ENCODE measurements at places on chromosomes 6 and 20.

GRCh38 chr6:150027806-150028565 lies 2.7 kb upstream of the RAET1L start:
- H3K4me3 ChIP-seq = no peak overlapping the region
- no peaks in the 10 kb centered on the region for H3K36me3 ChIP-seq
- H3K27me3 ChIP-seq = peaks cover 39% of the 10 kb centered on the region
- no peak for DNase-seq

DNA sequence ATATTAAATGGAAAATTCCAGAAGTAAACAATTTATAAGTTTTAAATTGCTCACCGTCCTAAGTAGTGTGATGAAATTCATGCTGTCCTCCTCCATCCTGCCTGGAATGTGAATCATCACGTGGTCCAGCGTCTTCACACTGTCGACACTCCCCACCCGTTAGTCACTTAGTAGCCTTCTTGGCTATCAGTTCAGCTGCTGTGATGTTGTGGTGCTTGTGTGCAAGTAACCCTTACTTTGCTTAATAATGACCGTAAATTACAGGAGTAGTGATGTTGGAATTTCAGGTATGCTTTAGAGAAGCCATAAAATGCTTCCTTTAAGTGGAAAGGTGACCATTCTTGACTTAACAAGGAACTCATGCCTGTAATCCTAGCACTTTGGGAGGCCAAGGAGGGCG lies 25.2 kb downstream of the RIOK1 start:
- no peak for DNase-seq
- no peaks in the 10 kb centered on the region for H3K27me3 ChIP-seq
- H3K27ac ChIP-seq = no peak overlapping the region

GRCh38 chr6:14826456-14826855 lies 419.4 kb upstream of the JARID2 start:
- DNase-seq = no peak
- no peaks in the 10 kb centered on the region for H3K4me1 ChIP-seq
- peaks cover 2% of the 10 kb centered on the region for H3K27me3 ChIP-seq
- H3K4me3 ChIP-seq = no peak overlapping the region
- no peak overlapping the region for H3K27ac ChIP-seq

GRCh38 chr6:139821676-139822223 lies 447.3 kb upstream of the CITED2 start:
- no peak overlapping the region for H3K27ac ChIP-seq
- H3K36me3 ChIP-seq = no peaks in the 10 kb centered on the region
- no peaks in the 10 kb centered on the region for H3K4me1 ChIP-seq
- no peak overlapping the region for H3K4me3 ChIP-seq
- H3K27me3 ChIP-seq = peaks cover 12% of the 10 kb centered on the region

- H3K4me3 ChIP-seq = no peak overlapping the region
- no peaks in the 10 kb centered on the region for H3K36me3 ChIP-seq
- H3K27me3 ChIP-seq = no peaks in the 10 kb centered on the region
- DNase-seq = no peak
- no peaks in the 10 kb centered on the region for H3K4me1 ChIP-seq
Measured at GRCh38 chr6:156534594-156534993, 242.6 kb upstream of the ARID1B start.
